Naive thymus-derived CD8-positive, alpha-beta T cell (primary cell): ENCODE measurements at places on chromosomes 5 and 9. TPM values are rescaled to one million over a fixed set of nuclear protein-coding genes. Genes with fewer than 3 reads are reported as not detected.
A peak's percentile ranks its signal among the peaks of the same experiment; 100 is the strongest.

NEURL1B gene
- 0.06 TPM for polyA plus RNA-seq

GRCh38 chr9:131330814-131331600 lies 41.5 kb downstream of the PLPP7 start:
- no peak for DNase-seq

DNA sequence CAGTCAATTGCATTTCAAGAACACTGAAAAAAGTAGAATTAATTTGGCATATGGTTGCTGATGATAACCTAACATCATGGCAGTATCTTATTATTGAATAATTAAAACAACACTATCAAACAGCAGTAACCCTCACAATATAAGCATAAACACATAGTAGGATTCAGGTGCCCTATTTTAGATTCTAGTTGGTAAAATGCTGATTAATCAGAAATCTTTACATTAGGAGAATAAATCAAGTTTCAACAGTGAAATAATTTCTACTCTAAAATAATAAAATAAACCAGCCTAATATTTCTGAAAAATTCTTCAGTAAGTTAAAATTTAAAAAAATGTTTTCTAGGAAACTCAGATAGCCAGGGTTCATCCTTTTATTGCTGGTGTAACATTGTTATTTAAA lies 76.4 kb upstream of the NUDT12 start:
- DNase-seq: no peak

DNA sequence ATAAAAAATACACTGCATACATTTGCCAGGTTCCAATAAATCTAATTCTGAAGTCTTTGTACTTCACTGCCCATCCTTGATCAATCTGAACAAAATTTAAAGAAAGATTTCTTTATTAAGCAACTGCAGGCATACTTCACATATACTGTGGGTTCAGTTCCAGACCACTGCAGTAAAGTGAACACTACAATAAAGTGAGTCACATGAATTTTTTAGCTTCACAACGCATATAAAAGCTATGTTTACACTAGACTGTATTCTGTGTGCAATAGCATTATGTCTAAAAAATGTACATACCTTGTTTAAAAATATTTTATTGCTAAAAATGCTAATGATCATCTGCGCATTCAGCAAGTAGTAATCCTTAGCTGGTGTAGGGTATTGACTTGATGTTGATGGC lies 52.1 kb downstream of the SSBP2 start:
- no peak for DNase-seq

CARTPT gene
- polyA plus RNA-seq: not detected

GRCh38 chr9:23830929-23831730 lies 5.1 kb upstream of the ELAVL2 start:
- DNase-seq: no peak

GRCh38 chr9:116726602-116727001 lies 39.5 kb downstream of the TRIM32 start:
- DNase-seq: no peak

CER1 gene
- polyA plus RNA-seq: not detected

- no peak for DNase-seq
Observed at GRCh38 chr5:59301727-59302126, 591.8 kb downstream of the PDE4D start.

DNA sequence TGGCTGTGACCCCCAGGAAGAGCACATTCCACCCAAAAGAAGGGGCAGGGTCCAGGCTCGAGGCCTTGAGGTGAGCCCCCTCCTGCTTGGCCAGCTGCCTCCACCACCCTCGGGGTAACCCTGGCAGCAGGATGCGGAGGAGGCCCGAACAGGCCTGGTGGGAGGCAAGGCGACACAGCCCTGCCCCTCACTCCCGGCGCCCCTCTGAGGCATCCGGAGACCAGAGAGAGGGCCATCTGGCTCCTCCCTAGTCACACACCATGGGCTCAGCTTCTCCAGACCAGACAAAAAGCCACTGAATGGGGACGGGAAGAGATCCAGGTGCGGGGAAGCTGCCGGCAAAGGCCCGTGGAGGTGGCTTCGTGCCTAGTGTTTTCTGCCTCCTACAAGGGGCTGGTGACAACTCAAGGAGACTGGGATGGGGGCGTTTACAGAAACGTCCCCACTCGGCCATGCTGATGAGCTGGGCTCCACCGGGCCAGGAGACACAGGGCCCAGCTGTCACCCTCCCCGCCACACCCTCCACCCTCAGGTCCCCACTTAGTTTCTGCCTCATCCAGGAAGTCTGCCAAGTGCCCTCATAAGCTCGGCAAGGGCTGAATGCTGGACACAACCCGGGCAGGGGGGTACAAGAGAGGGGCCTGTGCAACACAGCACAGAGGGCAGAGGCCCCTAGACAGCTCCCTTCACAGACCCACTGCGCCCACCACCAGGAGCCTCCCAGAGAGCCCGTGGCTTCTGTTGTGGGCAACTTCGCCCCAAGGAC lies 41.9 kb downstream of the NACC2 start:
- DNase-seq: no peak

GCNT1 gene
- 0.60 TPM for polyA plus RNA-seq

CTSV gene
- not detected for polyA plus RNA-seq

SLC45A2 gene
- not detected for polyA plus RNA-seq

DNA sequence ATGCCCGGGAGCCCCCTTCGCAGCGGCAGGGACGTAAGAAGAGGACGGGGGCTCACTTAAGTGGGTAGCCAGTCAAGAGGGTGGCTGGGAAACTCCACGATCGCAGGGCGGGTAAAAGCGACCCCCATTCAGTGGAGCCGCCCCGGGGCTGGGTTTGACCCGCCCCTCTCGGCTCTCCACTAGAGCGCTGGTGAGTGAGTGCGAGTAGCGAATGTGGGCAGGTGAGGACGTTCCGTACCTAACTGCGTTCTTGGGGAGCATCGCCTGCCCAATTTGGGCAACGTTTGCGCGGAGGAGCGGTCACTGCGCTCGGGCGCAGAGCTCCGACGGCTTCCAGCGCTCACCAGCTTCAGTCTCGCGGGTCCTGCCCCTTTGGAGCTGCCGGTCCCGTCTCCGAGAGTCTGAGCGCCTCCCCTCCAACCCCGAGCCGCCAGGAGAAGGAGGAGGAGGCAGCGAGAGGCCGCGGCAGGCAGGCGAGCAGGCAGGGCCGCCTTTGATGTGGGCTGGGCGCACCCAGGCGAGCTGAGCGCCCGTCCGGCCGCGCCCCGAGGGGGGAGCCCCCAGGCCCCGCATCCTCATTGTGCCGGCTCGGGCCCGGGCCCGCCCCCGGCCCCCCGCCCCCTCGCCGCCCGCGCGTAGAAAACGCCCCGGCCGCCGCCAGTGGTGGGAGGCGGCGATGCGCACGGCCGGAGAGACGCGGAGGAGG lies at the start of gene FGF18:
Gene FGF18 (plus strand): TSS at position 666 of the 706 bp plus-strand sequence. CDS start 553 bp downstream, outside the sequence.
- DNase-seq: no peak

DNA sequence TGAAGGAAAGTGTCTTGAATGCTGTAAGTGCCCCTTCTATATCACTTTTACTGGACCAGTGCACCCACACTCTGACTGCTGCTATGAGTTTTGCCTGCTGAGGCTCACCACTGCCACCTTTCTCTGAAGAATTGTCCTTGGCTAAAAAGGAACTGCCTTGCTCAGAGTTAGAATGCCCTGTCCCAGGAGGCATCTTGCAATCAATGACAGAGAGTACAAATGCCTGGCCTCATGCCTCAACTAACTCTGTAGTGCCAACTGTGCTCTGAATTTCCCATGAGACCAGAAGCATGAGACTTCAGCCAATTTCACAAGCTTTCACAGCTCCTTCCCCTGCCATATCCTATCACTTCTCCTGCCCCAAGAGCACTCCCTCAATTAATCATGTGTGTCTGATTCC lies 569.7 kb downstream of the ZNF608 start:
- no peak for DNase-seq

DNA sequence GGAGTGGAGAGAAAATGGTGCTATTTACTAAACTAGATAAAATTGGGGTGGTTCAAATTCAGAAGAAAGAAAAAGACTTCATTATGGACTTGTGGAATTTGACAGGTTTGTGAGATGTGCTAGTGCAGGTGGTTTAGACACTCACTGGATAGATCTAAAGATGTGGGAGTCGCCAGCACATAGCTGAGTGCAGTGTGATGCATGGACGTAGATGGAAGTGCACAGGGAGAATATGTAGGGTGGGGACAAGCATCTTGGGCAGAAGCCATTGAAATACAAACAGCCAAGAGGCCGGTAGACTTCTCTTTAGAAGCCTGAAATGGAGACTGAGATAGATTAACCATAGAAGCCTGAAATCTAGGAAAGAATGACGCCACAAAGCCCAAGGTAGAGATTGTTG lies 10.7 kb downstream of the HAPLN1 start:
- DNase-seq: no peak

- DNase-seq: no peak
Observed at GRCh38 chr5:45113726-45114125, 305.0 kb downstream of the MRPS30 start.

DNA sequence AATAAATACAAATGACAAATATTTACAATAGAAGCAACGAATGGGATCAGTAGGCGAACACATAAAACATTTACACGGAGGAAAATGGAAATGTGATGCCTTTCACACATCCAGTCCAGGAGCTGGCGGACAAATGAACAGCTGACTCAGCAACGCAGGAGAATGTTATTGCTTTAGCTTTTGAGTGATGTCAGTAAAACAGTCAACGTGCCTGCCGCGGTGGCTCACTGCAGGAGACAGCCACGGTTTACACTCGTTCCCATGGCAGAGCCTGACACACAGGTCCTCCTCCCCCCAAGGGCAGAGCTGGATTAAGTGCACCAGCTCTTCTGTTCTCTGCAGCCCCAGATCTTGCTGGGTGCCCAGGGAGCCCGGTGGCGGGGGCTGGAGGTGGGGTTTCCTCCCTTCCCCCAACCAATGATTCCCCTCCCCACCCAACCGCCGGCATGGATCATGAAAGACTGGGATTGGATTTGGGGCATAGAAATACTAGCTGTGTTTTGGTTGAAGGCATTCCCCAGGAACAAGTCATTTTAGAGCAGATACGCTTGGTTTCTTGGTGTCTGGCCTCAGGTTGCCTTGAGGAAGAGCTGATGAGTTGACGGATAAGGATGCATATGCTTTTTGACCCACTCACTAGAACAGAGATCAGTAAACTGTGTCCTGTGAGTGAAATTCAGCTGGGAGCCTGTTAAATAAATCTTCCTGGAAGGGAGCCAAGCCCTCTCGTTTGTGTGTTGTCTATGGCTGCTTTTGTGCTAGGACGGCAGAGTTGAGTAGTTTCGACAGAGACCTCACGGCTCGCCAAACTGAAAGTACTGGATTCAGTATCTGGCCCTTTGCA lies 12.5 kb downstream of the STC2 start:
- no peak for DNase-seq

ARRDC3 gene
- 134 TPM for polyA plus RNA-seq

GRCh38 chr5:164504141-164504772 lies 998.8 kb downstream of the MAT2B start:
- no peak for DNase-seq

DNA sequence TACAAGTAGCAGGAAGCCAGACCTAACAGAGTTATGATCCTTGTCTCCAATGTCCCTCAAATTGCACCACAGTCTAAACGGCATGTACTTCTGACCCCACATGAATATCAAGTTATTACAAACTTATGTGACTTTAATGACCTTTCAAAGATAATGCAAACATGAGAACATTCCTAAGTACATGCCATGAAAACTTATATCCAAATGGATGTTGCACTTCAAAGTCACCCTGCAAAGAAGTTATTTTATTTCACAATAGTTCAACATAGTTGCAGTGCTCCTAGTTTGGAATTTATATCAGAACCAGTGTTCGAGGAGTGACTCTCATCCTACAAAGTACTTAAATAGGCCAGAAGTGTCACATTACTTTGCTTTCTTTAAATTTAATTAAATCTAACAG lies 41.2 kb upstream of the ITGA1 start:
- no peak for DNase-seq

- DNase-seq: peak; percentile 28
Observed at GRCh38 chr9:124110307-124110915, 98.8 kb downstream of the LHX2 start.

DNA sequence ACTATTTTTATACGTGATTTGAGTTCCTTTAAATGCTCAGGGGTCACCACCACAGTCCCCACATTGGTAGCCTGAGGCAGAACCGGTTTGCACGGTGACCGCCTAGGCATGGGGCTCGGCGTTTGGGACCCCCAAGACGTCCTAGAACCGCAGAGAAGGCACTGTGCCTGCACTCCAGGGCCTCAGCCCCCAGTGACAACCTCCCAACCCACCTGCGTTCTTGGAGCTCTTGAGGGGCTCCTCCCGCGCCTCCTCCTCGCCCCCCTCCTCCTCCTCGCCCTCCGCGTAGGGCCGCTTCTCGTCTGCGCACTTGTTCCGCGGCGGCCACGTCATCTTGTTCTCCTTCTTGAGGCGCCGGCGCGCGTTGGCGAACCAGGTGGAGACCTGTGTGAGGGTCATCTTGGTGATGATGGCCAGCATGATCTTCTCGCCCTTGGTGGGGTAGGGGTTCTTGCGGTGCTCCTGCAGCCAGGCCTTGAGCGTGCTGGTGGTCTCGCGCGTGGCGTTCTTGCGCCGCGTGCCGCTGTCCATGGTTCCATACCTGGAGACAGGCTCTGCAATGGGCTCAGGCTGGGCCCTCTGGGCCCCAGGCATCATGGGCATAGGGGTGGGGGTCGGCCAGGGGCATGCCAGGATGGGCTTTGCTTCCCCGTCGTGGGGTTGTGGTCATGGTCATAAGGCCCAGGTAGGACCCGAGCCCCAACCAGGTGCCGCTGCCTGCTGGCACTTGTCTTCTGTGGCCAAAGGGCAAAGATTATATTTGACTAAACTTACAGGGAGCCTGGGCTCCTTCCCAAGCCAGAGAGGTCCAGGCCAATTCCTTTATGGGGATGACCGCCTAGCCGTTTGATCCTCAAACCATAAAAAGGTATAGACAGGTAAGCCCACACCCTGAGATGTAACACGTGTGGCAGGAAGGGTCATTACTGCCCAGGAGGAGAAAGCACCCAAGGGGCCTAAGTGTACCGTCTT lies 3.1 kb downstream of the IRX4 start:
- no peak for DNase-seq

GRCh38 chr5:9339206-9339818 lies 206.6 kb downstream of the SEMA5A start:
- DNase-seq: no peak

SLC22A4 gene
- not detected for polyA plus RNA-seq

DNA sequence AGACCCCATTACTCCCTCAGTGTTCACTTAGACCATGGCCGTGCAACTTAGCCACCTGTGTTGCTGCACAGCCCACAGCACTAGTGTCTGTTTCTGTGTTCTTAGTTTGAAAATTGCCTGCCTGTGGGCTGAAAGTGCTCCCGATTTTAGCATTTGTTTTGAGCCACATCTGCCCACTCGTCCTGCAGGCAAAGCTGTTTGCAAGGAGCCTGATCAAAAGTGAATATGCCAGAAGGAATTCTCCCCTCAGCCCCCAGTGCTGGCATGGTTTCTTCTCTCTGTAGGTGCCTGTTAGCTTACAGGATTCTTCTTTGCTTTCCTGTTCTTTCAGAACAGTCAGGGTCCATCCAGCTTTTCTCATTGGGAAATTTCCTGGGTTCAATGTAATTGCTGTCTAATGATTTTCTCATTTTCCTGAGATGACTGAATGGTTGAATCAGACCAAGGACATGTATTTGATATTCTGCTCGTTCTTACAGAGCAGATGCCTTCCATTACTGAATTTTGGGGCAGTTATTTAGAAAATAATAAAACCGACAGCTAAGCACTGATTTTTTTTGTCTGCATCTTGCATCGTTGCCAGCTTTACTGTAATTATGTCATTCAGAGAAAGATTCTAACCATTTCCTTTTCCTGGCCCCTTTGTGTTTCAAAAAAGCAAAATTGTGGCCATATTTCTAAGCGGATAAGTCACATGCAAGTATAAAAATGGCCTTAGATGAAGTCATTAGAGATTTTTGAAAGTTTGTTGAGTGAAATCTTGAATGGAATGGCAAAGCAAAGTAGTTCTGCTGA lies 111.1 kb upstream of the CKMT2 start:
- no peak for DNase-seq
